Stimulated activated CD8-positive, alpha-beta memory T cell treated with anti-CD3 and anti-CD28 coated beads, Interleukin-15, amount 100 ng/mL, for 4 hours (primary cell): ENCODE measurements at places on chromosomes 2 and 18.

DNA sequence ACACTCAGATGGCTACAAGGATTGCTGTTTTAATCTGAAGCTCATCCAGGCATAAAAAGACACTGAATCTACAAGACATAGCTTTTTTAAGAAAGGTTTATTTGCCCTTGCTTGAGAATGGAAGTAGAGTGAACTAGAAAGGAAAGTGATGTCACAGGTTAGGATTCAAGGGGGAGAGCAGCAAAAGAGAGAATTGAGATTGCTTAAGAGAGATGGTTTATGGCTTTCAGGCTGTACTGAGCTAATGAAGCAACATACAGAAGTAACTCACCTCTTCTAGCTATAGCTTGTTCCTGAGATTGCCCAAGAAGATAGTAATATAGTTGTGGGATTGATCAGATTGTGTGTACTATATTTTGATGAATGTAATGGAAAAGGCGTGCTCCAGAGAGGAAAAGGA is 26.1 kb upstream of the ACVR2A start:
- no peak for DNase-seq

DNA sequence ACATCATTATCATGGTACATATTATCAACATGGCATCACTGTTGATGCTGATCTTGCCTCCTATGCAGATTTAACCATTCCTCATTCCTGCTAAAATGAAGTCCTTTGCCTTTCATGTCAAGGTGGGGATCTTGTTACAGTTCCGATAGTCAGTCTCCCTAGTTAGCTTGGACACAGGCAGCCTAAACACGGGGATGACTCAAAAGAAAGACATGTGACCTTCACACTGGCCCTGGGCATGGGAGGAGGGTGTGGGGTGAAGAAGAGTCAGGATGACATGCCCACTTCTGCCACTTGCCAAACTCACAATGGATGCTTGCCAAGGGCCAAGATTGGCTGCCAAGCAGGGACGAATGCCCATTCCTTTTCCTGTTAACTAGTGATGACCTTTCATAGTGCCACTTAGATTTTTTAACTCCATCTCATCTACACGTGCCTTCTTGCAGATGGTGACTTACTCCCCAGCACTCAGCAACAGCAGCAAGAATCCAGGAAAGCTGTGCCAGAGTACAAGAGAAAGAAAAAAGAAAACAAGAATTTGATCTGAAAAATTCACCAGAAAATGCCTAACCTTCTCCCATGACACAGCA is 13.9 kb upstream of the SLC1A4 start:
- no peak for DNase-seq

DNA sequence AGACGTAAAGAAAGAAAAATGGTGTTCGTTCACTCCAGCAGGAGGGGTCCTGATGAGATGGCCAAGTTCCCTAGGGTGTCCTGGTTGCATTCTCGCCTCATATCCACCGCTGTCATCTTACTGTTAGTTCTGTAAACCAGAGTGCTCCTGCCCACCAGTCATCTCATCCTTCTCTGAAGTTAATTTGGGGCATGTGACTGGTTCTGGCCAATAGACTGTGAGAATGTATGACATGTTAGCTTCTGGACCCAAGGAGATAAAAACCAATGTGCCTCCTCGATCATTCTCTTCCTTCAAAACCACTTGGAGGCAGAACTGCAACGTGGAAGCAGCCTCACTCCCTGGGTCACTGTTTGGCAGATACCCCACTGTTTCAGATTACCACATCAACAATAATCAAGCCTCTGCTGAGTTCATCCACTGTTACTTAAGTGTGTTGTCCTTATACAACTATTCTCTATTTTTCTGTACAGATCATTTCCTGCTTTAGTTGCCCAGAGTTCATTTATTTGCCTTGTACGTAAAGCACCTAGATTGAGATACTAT is 759.1 kb downstream of the TSN start:
- no peak for DNase-seq

DNA sequence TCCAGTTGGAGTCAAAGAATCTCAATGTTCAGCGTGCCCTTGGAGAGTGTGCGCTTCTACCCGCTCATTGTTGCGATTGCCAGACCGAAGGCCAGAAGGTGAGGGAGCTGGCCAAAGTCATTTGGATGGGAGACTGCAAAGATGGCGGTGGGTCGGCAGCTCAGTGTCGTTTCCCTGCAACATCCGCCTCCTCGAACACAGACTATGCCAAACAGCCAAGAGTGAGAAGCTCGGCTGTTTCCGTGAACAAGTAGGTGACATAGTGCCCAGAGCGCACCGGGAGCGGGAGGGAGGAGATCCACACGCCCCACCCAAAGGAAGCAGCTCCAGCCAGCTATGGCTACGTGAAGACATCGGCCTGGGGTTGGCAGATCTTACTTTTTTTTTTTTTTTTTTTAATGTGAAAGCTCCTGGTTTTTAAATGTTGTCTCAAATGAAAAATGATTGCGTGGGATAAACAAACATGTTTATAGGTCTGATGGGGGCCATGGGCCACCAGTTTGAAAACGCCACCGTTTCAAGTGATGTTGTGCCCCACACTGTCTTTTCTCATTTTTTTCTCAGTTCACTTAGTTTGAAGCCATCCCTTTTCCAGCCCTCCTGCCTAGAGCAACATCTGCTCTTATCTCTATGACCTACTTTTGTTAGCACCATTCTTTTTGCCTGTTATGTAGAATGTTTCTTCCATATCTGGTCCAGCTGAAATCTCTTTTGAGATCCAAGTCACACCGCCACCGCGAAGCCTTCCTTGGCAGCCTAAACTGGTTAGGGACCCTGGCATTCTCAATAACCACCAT is 682.4 kb downstream of the RNF144A start:
- no peak for DNase-seq

GRCh38 chr2:231170055-231170454 is 28.4 kb upstream of the ARMC9 start:
- DNase-seq = no peak

DNA sequence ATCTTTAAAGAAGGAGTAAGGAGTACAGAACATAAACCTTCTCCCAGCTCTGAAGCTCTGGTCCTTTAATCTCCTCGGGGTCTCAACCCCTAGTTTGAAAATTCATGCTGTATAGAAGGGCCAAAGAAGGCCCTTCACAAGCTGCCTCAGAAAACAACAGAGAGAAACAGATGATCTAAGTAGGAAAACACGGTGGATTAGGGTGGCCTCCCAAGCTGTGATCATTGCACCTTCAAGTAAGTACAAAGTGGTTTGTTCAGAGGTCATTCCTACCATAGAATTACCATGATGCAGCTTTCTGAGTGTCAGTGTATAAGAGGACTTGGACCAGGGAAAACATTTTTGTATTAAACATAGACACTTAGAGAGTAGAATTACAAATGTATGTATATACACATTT is 10.9 kb downstream of the TMEM169 start:
- no peak for DNase-seq
